Upper lobe of left lung (tissue), 6 donors: ENCODE measurements at places on chromosomes 2 and 18. TPM values are rescaled to one million over a fixed set of nuclear protein-coding genes. Genes with fewer than 3 reads are reported as not detected.

LIMS4 gene
- total RNA-seq = 0.76 TPM

- H3K27me3 ChIP-seq = no peaks in the 10 kb centered on the region
- H3K4me3 ChIP-seq = no peak overlapping the region
- peaks cover 14% of the 10 kb centered on the region for H3K4me1 ChIP-seq
- DNase-seq = no peak
- no peaks in the 10 kb centered on the region for H3K36me3 ChIP-seq
Measured at GRCh38 chr2:202436626-202437025, 60.5 kb downstream of the BMPR2 start.

GRCh38 chr2:82139979-82140611, 1835.5 kb upstream of the LRRTM1 start:
- DNase-seq = no peak
- no peaks in the 10 kb centered on the region for H3K4me1 ChIP-seq
- no peaks in the 10 kb centered on the region for H3K27me3 ChIP-seq
- no peak overlapping the region for H3K4me3 ChIP-seq
- H3K27ac ChIP-seq = no peak overlapping the region
- no peaks in the 10 kb centered on the region for H3K36me3 ChIP-seq

DNA sequence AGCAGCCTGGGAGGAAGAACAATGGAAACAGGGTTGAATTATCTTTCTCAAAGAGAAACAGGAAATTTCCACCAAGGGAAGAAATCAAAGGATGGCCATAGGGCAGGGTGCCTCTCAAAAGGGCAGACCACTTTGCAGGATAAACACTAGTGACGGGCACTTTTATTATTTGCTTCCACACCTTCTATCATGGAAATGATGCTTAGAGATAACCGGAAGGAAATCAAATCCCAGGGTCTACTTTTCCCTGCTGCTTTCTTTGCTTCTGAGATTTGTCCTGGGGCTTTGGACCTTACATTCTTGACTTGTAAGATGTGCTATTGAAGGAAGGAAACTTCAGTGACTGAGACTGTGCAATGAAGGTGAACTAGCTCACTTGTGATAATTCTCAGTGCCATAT, 1.1 kb upstream of the SCN9A start:
- H3K27ac ChIP-seq = no peak overlapping the region
- peak overlapping the region; percentile 66 for H3K4me3 ChIP-seq
- no peaks in the 10 kb centered on the region for H3K36me3 ChIP-seq
- H3K4me1 ChIP-seq = peaks cover 21% of the 10 kb centered on the region
- no peak for DNase-seq
- no peaks in the 10 kb centered on the region for H3K27me3 ChIP-seq

GRCh38 chr18:57744211-57744694, 58.9 kb downstream of the ATP8B1 start:
- DNase-seq = no peak
- H3K4me1 ChIP-seq = peaks cover 10% of the 10 kb centered on the region
- H3K27ac ChIP-seq = no peak overlapping the region
- no peaks in the 10 kb centered on the region for H3K36me3 ChIP-seq
- H3K27me3 ChIP-seq = no peaks in the 10 kb centered on the region

GRCh38 chr2:188916736-188917135, 57.4 kb upstream of the COL3A1 start:
- no peak for DNase-seq
- no peaks in the 10 kb centered on the region for H3K36me3 ChIP-seq
- H3K4me3 ChIP-seq = no peak overlapping the region
- no peaks in the 10 kb centered on the region for H3K27me3 ChIP-seq
- no peak overlapping the region for H3K27ac ChIP-seq

GRCh38 chr2:97732436-97733340, 19.3 kb downstream of the ZAP70 start:
- H3K4me3 ChIP-seq = no peak overlapping the region
- H3K36me3 ChIP-seq = no peaks in the 10 kb centered on the region
- no peak overlapping the region for H3K27ac ChIP-seq
- DNase-seq = peak; percentile 17

DNA sequence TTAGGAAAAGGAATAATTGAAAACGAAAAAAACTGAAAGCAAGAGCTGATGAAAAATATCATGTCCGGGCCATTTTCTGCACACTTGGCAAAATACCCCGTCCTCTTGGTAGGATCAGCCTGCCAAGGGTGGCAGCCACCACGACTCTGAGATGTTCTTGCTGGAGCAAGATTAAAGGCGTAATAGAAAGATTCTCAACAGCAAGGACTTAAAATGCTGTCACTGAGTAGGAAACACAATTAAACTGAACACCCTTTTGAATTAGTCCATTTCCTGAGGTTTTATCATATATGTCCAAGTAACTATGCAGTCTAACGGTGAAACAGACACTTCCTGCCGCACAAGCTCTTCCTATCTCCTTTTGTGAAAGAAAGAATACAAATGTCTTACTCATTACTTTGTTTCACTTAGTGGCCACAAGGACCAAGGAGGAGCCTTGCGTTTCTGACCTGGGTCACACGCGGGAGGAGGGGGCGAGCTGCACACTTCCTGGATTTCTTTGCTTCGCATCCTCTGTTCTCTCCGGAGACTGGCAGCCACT, 222.7 kb downstream of the PIEZO2 start:
- no peaks in the 10 kb centered on the region for H3K27me3 ChIP-seq
- DNase-seq = no peak
- peak overlapping the region; percentile 19 for H3K27ac ChIP-seq
- H3K36me3 ChIP-seq = no peaks in the 10 kb centered on the region

GRCh38 chr2:84459944-84460429, 907 bp upstream of the SUCLG1 start:
- no peaks in the 10 kb centered on the region for H3K36me3 ChIP-seq
- peak overlapping the region; percentile 100 for H3K4me3 ChIP-seq
- DNase-seq = no peak
- H3K27me3 ChIP-seq = no peaks in the 10 kb centered on the region
- H3K4me1 ChIP-seq = peaks cover 32% of the 10 kb centered on the region
- peak overlapping the region; percentile 94 for H3K27ac ChIP-seq

GRCh38 chr2:120235681-120236080, 12.5 kb upstream of the TMEM185B start:
- H3K36me3 ChIP-seq = no peaks in the 10 kb centered on the region
- DNase-seq = no peak
- no peak overlapping the region for H3K27ac ChIP-seq
- H3K4me1 ChIP-seq = peaks cover 23% of the 10 kb centered on the region
- no peak overlapping the region for H3K4me3 ChIP-seq
- H3K27me3 ChIP-seq = no peaks in the 10 kb centered on the region

GRCh38 chr2:100802066-100802465, 17.9 kb upstream of the NPAS2 start:
- H3K4me1 ChIP-seq = no peaks in the 10 kb centered on the region
- H3K4me3 ChIP-seq = no peak overlapping the region
- no peak for DNase-seq
- no peak overlapping the region for H3K27ac ChIP-seq

ALKAL2 gene
- 14.0 TPM for total RNA-seq

GRCh38 chr2:47265751-47266231, 110.7 kb upstream of the STPG4 start:
- no peaks in the 10 kb centered on the region for H3K36me3 ChIP-seq
- no peak overlapping the region for H3K27ac ChIP-seq
- no peak for DNase-seq

CAPN14 gene
- 0.89 TPM for total RNA-seq

DNA sequence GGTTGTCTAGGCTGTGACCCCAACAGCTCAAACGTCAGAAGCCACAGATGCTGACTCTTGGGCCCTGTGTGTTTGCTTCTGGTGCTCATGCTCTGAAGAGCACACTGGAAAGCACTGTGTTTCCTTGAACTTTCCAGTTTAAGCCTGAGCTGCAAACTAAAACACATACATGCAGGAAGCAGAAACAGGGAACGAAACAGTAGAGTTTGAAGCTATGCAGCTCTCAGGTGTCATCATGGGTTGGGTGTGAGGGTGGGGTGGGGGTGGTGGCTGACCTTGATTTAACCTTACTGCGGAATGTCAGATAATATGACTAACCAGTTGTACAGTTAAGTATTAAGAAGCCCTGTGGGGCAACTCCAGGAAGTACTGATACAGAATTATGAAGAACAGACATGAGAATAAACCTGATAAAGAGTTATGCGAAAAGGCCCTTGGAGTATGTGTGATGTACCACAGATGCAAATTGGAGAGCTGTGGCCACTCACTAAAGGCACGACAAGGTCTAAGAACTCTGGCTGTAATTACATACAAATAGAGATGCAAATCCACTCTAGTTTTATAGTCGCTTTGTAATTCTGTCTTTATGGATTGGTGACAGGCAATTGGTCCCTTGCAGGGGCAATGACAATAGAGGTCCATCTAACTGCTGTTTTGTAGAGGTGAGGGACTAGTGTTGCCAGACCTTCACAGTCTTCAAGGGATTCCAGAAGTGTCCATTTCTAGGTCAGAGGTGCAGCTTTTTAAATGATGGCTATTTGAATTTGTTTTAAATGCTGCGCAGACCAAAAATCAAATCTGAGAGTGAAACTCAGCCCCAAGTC, 273.1 kb downstream of the NAPG start:
- H3K4me3 ChIP-seq = no peak overlapping the region
- H3K27me3 ChIP-seq = no peaks in the 10 kb centered on the region
- no peaks in the 10 kb centered on the region for H3K36me3 ChIP-seq
- DNase-seq = no peak
- no peaks in the 10 kb centered on the region for H3K4me1 ChIP-seq

DNA sequence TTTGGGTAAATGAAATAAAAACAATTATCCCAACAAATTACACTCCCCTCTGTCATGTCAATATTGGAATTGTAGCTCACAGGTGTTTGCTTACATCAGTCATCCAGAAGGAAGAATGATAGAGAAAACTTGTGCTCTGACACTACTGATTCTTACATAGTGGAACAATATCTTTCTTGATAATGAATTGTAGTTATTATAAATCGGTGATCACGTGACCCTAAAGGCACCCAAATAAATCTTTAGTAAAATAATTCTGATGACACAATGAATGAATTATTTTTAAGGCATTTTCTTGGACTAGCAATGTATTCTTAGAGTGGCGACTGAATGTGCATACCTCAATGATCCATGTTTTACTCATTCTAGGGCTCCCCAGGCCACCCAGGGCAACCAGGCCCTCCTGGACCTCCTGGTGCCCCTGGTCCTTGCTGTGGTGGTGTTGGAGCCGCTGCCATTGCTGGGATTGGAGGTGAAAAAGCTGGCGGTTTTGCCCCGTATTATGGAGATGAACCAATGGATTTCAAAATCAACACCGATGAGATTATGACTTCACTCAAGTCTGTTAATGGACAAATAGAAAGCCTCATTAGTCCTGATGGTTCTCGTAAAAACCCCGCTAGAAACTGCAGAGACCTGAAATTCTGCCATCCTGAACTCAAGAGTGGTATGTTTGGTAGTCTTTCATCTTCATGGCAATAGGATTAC, 34.5 kb downstream of the COL3A1 start:
- no peaks in the 10 kb centered on the region for H3K36me3 ChIP-seq
- no peaks in the 10 kb centered on the region for H3K4me1 ChIP-seq
- no peak overlapping the region for H3K27ac ChIP-seq
- H3K27me3 ChIP-seq = no peaks in the 10 kb centered on the region

- DNase-seq = no peak
- H3K27me3 ChIP-seq = no peaks in the 10 kb centered on the region
- no peak overlapping the region for H3K4me3 ChIP-seq
Measured at GRCh38 chr18:55272510-55273243, 313.4 kb upstream of the CCDC68 start.

DNA sequence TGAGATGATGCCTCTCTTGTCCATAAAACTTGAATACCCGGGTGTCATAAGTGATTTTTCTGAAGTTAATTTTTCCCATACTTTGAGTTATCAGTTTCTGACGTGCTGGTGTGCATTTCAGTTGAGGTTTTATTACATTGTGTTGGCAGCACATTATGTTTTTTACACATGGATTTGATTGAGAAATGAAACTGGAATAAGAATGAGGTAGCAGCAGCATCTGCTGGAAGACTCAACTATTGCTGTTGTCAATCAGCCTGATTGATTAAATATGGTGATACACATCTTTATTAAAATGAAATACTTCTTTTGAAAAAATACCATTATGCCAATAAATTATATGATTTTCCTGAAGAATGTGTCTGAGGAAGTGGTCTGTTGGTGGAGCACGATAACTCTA, 60.5 kb downstream of the INSIG2 start:
- H3K36me3 ChIP-seq = no peaks in the 10 kb centered on the region
- H3K27me3 ChIP-seq = no peaks in the 10 kb centered on the region
- no peak overlapping the region for H3K27ac ChIP-seq
- DNase-seq = no peak
- no peaks in the 10 kb centered on the region for H3K4me1 ChIP-seq

DNA sequence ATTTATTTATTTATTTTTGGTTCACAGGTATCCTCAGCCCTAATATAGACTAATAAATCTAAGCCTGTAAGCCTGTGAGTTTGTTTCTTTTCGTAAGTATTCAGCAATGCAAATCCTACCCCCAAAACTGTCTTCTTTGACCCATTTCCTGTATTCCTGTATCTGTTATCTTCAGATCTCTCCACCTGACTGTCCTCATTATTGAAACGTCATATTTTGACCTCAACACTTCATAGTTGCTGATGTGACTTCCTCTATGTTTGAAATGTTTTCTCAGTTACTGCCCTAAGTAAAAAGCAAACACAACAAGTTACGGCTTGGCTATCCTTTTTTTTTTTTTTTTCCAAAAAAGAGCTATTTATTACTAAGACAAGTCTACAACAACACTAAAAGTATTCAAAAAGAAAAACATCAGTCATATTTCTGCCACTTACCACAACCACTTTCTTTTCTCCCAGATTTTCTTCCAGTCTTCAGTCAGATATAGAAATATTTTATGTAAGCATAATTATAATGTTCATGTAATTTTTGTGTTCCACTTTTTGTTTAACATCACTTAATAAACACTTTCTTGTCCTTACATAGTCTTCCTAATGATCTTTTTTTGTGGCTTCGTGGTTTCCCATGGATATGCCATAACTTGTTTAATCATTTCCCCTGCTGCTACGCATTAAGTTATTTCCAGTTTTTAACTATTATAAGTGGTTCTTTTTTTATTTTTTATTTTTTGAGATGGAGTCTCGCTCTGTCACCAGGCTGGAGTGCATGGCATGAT, 45.0 kb upstream of the EML4 start:
- no peak overlapping the region for H3K4me3 ChIP-seq
- H3K4me1 ChIP-seq = peaks cover 25% of the 10 kb centered on the region
- no peaks in the 10 kb centered on the region for H3K36me3 ChIP-seq
- H3K27ac ChIP-seq = peak overlapping the region; percentile 26
- no peak for DNase-seq
- H3K27me3 ChIP-seq = no peaks in the 10 kb centered on the region

DNA sequence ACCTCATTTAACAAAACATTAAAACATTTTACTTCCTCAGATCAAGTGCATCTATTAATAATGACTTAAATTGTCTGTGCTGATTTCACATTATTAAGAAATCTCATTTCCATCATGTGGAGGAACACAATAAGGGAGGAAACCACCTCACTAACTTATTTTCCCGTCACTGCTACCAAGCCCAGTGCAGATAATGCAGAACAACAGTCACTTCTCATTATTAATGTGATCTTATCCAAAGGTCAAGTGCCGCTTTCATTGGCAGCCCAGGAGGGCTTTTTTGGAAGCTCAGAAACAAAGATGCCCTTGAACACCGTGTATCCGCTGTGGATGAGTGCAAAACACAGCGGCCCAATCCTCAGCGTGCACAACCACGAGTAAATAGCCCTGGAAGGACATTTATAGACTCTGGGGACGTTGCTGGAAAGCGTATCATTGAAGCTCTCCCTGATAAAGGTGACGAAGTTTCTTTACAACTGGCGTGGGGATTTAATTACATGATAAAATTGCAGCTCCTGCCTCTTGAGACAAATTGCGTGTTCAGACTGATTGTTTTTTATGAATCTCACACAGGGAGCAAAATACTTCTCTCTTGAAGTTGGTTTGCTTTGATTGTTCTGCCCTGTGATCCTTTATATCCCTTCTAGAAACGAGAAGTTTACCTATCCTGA, 13.2 kb downstream of the ASB18 start:
- no peaks in the 10 kb centered on the region for H3K4me1 ChIP-seq
- H3K36me3 ChIP-seq = no peaks in the 10 kb centered on the region
- H3K27me3 ChIP-seq = no peaks in the 10 kb centered on the region
- no peak for DNase-seq
- H3K27ac ChIP-seq = no peak overlapping the region

- H3K27me3 ChIP-seq = no peaks in the 10 kb centered on the region
Measured at GRCh38 chr2:76825140-76825970, 696.8 kb downstream of the LRRTM4 start.
